ENCODE measurements at places on chromosomes 2 and 18.
A peak's percentile ranks its signal among the peaks of the same experiment; 100 is the strongest.

DNA sequence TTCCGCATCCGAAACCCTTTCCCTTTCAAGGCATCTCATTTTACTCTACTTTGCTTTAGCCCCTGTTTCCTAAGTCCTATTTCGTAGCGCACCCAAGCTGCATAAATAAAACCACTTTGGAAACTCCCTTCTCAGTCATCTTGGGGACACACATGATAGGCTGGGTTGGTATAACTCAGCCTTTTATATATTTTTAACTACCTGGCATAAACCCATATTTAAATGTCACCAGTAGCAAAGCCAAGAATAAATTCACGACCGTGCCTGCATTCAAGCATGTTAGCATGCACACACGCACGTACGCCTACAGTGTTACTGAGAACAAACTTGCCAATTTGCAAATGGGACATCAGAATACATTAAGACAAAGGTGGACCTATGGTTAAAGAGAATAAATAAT, 564.7 kb upstream of the PIK3C3 start:
- no peak for DNase-seq

DNA sequence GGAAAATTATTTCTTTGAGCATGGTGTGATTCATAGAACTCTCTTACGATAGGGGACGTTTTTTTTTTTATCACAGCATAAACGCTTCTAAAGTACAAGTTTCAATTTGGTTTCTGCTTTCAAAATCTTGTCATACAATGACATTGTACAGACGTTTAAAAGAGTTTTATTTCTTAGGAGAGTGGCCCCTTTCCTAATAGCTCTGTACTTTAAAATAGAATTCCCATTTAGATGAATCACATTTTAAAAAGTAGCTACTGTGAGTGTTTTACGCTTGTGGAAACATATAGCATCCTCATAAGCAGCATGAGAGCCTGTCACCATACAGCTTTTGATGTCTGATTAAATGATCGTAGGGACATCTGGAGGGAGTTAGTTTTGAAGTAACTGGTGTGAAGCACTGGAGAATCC, 510.9 kb downstream of the PARD3B start:
- no peak for DNase-seq

GRCh38 chr2:69456950-69457445, 19.8 kb upstream of the NFU1 start:
- no peak for DNase-seq

GRCh38 chr2:168660870-168661862, 141.3 kb upstream of the NOSTRIN start:
- no peak for DNase-seq

DNA sequence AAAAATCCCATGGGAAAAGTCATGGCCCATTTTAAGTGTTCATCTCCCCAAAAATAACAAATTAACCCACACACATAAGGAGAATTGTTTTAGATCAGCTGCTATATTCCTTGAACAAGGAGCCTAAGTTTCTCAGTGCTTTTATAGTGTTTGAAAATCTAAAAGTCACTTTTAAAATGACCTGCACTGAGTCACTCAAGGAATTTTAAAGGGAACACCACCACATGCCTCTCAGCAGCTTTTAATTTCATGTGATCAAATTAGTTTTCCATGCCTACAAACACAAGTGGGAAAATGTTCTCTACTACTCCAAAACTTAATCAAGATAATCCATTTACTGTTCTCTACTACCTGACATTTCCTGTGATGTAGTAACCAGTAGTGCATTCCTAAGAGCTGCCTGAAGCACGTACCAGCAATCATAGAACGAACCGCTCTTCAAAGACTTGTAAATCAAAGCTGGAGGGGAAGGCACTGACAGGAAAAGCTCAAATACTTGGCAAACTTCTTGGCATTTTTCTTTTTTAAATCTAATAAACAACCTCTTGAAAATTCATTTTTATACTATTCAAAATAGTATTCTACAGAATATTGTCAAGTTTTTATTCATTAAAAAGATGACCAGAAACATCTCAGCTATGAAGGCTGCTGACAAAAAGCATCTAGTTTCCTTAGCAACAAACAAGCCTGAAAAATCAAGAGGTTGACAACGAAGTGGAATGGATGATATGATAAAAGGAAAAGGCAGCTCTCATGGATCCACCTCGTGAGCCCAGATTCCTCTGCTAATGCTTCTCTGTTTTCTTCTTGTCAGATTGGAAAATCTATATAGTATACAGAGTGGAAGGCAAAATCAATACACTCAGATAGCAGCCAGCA, 37.2 kb downstream of the LRPPRC start:
- DNase-seq: no peak

DNA sequence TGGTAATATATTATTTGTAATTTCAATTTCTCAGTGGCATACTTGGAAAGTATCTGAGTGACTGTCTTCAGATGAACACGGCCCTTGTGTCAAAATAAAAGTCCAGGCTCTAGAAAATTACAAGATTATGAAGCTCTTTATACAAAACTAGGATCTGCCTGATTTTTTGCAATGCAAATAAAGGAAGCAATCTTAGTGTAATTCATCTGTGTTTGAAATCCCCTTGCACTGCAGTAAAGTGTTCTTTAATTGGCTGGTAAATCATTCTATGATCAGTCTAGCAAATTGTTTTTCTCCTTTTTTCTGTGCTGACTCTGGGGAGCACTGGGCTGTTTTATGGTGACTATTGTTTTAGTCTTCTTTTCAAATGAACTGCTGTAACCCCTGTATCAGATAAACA, 1039.0 kb downstream of the SOCS6 start:
- no peak for DNase-seq

GRCh38 chr18:45566025-45566740, 49.1 kb upstream of the SLC14A2 start:
- peak; percentile 86 for DNase-seq

- no peak for DNase-seq
Observed at GRCh38 chr18:8601277-8602032, 7.8 kb upstream of the RAB12 start.

DNA sequence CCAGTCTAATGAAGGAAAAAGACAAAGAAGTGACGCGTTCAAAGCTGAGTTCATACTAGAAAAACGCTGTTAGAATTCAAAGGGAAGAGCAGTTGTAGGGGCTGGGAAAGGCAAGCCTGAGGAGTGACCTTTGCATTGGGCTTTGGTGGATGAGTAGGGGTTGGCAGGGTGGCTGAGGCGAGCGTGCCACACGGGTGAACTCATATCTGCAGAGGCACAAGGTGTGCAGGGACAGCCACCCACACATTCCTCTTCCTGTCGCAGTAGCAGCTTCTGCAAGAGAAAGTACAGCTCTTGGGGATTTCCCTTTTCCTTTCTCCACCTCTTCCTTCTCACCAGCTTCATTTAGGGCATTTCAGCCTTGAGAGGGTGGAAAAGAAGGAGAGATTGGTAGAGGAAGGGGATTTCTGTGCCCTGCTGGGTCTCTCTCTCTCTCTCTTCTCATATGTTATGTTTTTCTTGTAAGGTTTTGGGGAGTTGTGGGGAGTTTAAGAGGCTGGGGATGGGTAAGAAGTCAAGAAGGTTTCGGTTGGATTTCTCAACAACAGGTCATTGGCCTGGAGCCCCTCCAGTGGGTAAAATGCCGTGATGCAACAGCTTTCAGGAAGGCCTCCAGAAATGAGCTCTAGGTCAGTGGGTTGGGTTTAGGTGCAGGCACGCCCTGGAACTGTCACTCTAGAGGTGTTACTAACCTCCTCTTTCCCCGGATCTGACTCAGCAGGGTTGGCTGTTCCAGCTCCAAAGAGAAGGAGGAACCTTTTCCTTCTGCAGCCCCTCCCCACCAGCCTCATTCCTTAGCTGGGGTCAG, 40.1 kb downstream of the ODC1 start:
- DNase-seq: no peak

DNA sequence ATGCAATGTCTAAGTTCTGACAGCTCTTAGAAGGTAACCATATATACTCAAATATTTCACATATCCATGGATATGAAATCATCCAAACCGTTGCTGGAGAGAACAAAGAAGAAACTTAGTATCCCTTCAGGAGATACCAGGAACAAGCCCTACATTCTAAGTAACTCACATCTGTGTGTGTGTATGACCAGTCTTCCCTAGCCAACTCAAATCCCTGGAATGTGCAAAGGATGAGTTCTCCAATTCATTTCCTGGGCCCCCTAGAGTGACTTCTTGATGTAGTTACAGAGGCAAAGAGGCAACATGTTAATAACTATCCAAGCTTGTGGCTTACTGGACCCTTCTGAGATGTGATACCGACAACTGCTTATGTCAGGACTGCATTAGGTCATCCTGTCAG, 20.1 kb downstream of the TPGS2 start:
- DNase-seq: peak; percentile 63

- DNase-seq: no peak
Observed at GRCh38 chr2:73685764-73686438, 43.7 kb upstream of the NAT8 start.

- no peak for DNase-seq
Observed at GRCh38 chr18:79857082-79857671, 59.4 kb downstream of the KCNG2 start.

GRCh38 chr18:22674272-22674671, 256.6 kb upstream of the CTAGE1 start:
- peak; percentile 80 for DNase-seq

- DNase-seq: no peak
Observed at GRCh38 chr2:30385327-30385726, 61.7 kb upstream of the LCLAT1 start.

DNA sequence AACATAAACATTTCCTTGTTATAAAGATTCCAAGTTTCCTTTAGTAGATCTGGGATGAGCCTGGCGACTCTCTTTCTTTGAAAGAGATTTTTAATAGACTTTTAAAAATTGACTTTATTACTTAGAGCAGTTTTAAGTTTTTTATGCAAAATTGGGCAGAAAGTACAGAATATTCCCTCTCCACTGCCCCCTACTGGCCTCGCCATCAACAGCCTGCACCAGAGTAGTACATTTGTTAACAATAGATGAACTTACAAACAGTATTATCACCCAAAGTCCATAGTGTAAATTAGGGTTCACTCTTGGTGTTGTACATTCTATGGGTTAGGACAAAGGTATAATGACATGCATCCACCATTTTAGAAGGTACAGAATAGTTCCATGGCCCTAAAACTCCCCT, 3.9 kb downstream of the MAP3K19 start:
- DNase-seq: no peak

DNA sequence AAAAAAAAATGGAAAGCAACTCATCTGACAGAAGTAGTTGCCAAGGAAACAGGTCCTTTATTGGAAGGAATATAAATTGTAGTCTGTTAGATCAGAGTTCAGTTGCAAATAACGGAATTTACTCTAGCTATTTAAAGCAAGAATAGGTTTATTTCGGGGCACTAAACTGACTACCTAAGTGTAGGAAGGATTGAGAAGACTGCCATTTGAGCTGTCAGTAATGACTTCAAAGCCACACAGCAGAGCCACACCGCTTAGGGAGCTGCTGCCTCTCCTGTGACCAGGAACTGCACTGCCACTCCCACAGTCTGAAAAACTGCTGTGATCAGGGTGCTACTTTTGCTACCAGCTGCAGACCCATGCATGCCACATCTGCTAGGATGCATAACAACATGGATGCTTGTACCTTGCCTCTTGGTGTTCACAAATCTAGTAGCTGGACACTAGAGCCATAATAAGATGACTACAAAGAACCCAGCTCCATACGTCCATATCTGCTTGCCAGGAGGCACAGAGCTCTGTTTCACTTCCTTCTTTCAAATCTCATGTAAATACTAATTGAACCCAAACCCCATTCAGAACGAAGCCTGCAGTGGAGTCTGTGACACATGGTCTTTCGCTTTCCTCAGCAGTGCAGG, 2.2 kb downstream of the DSG2 start:
- no peak for DNase-seq

GRCh38 chr2:51825823-51826222, 793.9 kb upstream of the NRXN1 start:
- DNase-seq: no peak

- no peak for DNase-seq
Observed at GRCh38 chr2:16260041-16260830, 319.9 kb downstream of the MYCN start.

DNA sequence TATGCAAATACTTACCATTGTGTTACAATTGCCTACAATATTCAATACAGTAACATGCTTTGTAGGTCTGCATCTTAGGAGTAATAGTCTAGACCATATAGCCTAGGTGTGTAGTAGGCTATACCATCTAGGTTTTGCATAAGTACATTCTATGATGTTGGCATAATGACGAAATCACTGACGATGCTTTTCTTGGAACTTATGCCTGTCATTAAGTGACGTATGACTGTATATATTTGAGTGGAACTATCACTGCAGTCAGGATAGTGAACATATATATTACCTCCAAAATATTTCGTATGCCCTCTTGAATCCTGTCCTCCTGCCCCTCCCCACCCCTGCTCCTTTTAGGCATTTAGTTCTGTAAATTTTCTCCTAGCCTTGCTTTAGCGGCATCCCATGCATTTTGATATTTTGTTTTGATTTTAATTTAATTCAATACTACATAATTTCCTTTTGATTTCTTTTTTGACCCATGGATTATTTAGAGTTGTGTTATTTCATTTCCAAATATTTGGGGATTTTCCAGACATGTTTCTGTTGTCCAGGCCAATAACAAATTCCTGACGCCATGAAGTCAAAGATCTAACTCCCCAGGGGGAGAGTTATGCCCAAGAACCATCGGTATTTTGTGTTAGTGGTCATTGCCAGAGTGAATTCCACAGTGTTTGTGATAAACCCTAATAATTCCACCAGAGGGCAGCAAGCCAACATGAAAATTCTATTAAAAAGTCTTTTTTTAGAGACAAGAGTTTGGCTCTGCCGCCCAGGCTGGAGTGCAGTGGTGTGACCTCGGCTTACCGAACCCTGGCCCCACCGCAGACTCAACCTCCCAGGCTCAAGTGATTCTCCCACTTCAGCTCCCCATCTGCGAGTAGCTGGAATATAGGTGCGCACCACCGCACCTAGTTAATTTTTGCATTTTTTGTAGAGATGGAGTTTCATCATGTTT, 24.2 kb upstream of the CASP8 start:
- DNase-seq: peak; percentile 68

DNA sequence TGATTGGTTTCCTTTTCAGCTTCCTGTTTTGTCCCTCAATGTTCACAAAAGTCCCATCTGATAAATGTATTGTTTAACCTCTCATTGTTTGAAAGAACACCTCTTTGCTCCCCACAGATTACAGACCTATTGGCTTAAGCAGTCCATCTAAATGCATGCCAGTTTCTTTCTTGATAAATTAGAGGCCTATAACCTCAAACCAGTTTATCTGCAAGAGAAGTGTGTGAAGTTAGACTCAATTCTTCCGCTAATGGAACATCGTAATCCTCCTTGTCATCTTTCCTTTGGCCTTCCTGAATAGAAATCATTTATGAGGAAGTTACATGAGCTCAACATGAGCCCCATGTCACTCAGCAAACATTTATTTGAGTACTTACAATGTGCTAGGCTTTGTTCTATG, 74.0 kb downstream of the FRZB start:
- DNase-seq: no peak

All from AG04449 (cell line).